ENCODE measurements at places on chromosomes 3 and 15. TPM values are rescaled to one million over a fixed set of nuclear protein-coding genes. Genes with fewer than 3 reads are reported as not detected.

IGSF11 gene
- total RNA-seq, result 5.1 TPM

XYLB gene
- total RNA-seq, result 4.8 TPM

TP53BP1 gene
- 14.0 TPM for total RNA-seq

GABRA5 gene
- 86.0 TPM for total RNA-seq

GABRR3 gene
- not detected for total RNA-seq

SPTBN5 gene
- 0.21 TPM for total RNA-seq

PLS1 gene
- 9.7 TPM for total RNA-seq

UNC13C gene
- total RNA-seq, result not detected

PPP1R14D gene
- 0.21 TPM for total RNA-seq

PP2D1 gene
- total RNA-seq, result not detected

IL20RB gene
- total RNA-seq, result 0.99 TPM

SLC6A20 gene
- 0.04 TPM for total RNA-seq

CFAP91 gene
- total RNA-seq, result 0.32 TPM

ERC2 gene
- not detected for total RNA-seq

ANKDD1A gene
- total RNA-seq, result 1.3 TPM

IL16 gene
- total RNA-seq, result 0.29 TPM

FBLN2 gene
- total RNA-seq, result 2.1 TPM

TOMM70 gene
- total RNA-seq, result 47.7 TPM
